ENCODE measurements at places on chromosomes 1 and 21. TPM values are rescaled to one million over a fixed set of nuclear protein-coding genes. Genes with fewer than 3 reads are reported as not detected.

SPRR4 gene
- polyA plus RNA-seq: not detected

BRDT gene
- polyA plus RNA-seq: not detected

CASZ1 gene
- 1.1 TPM for polyA plus RNA-seq

TMEM51 gene
- not detected for polyA plus RNA-seq

DNAJC16 gene
- polyA plus RNA-seq: 10.0 TPM

LCE1C gene
- not detected for polyA plus RNA-seq

RSPH1 gene
- polyA plus RNA-seq: not detected

RBM34 gene
- 65.0 TPM for polyA plus RNA-seq

OR14K1 gene
- polyA plus RNA-seq: not detected

PPOX gene
- 20.1 TPM for polyA plus RNA-seq

ACTN2 gene
- polyA plus RNA-seq: not detected

EPRS1 gene
- 46.0 TPM for polyA plus RNA-seq

OLFML2B gene
- 0.07 TPM for polyA plus RNA-seq

CELSR2 gene
- 0.17 TPM for polyA plus RNA-seq

CACNA1S gene
- not detected for polyA plus RNA-seq

TRAF3IP3 gene
- 446 TPM for polyA plus RNA-seq

FMO4 gene
- polyA plus RNA-seq: 2.0 TPM

DENND2C gene
- polyA plus RNA-seq: 0.89 TPM

KIAA1614 gene
- polyA plus RNA-seq: 0.03 TPM

AADACL4 gene
- polyA plus RNA-seq: not detected
